ENCODE measurements at places on chromosomes 6 and 20. TPM values are rescaled to one million over a fixed set of nuclear protein-coding genes. Genes with fewer than 3 reads are reported as not detected.

The SLC26A8 gene
- not detected for polyA plus RNA-seq

The SLC12A5 gene
- 4.6 TPM for polyA plus RNA-seq

GRCh38 chr20:32621891-32622584, 36.9 kb upstream of the NOL4L start:
- no peak overlapping the region for H3K4me3 ChIP-seq
- H3K36me3 ChIP-seq: no peaks in the 10 kb centered on the region
- no peak for DNase-seq
- H3K4me1 ChIP-seq: no peaks in the 10 kb centered on the region
- H3K27ac ChIP-seq: no peak overlapping the region
- H3K27me3 ChIP-seq: no peaks in the 10 kb centered on the region

The LGSN gene
- polyA plus RNA-seq: not detected

The TNXB gene
- 6.6 TPM for polyA plus RNA-seq

The GRM4 gene
- 0.07 TPM for polyA plus RNA-seq

The BEND6 gene
- polyA plus RNA-seq: 0.54 TPM

DNA sequence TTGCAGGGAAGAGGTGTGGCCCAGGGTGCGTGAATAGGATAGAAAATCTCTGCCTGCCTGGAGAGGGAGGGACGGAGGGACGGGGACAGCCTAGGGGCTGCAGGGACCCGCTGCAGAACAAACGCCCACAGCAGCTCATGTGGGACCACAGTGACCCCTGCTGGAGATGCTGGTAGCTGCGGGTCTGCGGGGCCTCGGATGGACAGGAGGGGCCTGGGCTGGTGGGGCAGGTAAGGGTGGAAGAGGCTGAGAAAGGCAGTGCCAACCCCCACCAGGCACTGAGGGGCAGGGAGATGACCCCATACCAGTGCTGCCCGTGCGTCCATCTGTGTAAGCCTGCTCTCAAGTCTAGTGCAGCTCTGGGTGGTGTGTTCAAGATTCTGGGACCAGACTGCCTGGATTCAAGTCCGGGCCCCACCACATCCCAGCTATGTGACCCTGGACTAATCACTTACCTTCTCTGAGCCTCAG, 39.4 kb downstream of the KIAA1755 start:
- peak; percentile 51 for DNase-seq
- H3K4me3 ChIP-seq: no peak overlapping the region
- H3K36me3 ChIP-seq: no peaks in the 10 kb centered on the region
- H3K27ac ChIP-seq: no peak overlapping the region

GRCh38 chr6:83474309-83474708, 38.0 kb upstream of the PRSS35 start:
- no peaks in the 10 kb centered on the region for H3K36me3 ChIP-seq
- H3K27ac ChIP-seq: peak overlapping the region; percentile 37
- H3K27me3 ChIP-seq: no peaks in the 10 kb centered on the region

- H3K4me3 ChIP-seq: no peak overlapping the region
- no peaks in the 10 kb centered on the region for H3K27me3 ChIP-seq
- H3K4me1 ChIP-seq: no peaks in the 10 kb centered on the region
Observed at GRCh38 chr6:73514746-73515110, 6.1 kb downstream of the EEF1A1 start.

- no peak for DNase-seq
- H3K4me1 ChIP-seq: no peaks in the 10 kb centered on the region
- H3K36me3 ChIP-seq: no peaks in the 10 kb centered on the region
- H3K27me3 ChIP-seq: no peaks in the 10 kb centered on the region
Observed at GRCh38 chr6:75438013-75438431, 55.6 kb downstream of the FILIP1 start.

GRCh38 chr6:109783250-109783986, 92.3 kb downstream of the FIG4 start:
- no peaks in the 10 kb centered on the region for H3K27me3 ChIP-seq
- no peaks in the 10 kb centered on the region for H3K36me3 ChIP-seq
- no peak overlapping the region for H3K4me3 ChIP-seq
- no peak for DNase-seq
- no peak overlapping the region for H3K27ac ChIP-seq

The EYA2 gene
- polyA plus RNA-seq: not detected

GRCh38 chr6:67265996-67266921, 1368.8 kb upstream of the ADGRB3 start:
- H3K27me3 ChIP-seq: no peaks in the 10 kb centered on the region
- no peak overlapping the region for H3K4me3 ChIP-seq
- H3K27ac ChIP-seq: no peak overlapping the region

The DUSP15 gene
- polyA plus RNA-seq: 1.4 TPM

The ANKRD66 gene
- not detected for polyA plus RNA-seq

The ZNF311 gene
- 1.1 TPM for polyA plus RNA-seq

DNA sequence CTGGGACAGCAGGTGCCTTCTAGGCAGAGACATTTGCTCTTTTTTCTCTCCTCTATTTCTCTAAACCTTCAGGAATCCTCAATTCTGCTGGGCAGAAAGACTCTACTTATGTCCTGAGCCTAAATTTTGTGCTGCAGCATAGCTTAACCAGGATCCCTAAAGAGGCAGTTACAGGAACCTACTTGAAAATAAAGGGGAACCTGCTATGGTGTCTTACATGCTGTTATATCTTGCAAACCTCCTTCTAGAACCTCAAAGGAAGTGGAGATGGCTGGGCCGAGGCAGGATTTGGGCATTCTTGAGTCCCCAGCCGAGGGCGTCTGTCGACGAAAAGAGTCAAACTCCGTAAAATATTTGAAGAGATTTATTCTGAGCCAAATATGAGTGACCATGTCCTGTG, 17.1 kb upstream of the GMNN start:
- no peaks in the 10 kb centered on the region for H3K27me3 ChIP-seq
- H3K36me3 ChIP-seq: no peaks in the 10 kb centered on the region
- no peak for DNase-seq
- peaks cover 8% of the 10 kb centered on the region for H3K4me1 ChIP-seq
- no peak overlapping the region for H3K27ac ChIP-seq
- H3K4me3 ChIP-seq: no peak overlapping the region

GRCh38 chr6:161133963-161134362, 139.9 kb downstream of the AGPAT4 start:
- no peaks in the 10 kb centered on the region for H3K27me3 ChIP-seq
- no peak overlapping the region for H3K27ac ChIP-seq
- no peak for DNase-seq
- H3K36me3 ChIP-seq: peaks cover 44% of the 10 kb centered on the region

GRCh38 chr6:8658416-8658815, 223.1 kb upstream of the SLC35B3 start:
- H3K4me1 ChIP-seq: no peaks in the 10 kb centered on the region
- no peaks in the 10 kb centered on the region for H3K27me3 ChIP-seq
- no peak overlapping the region for H3K27ac ChIP-seq
- no peak for DNase-seq
- no peak overlapping the region for H3K4me3 ChIP-seq

DNA sequence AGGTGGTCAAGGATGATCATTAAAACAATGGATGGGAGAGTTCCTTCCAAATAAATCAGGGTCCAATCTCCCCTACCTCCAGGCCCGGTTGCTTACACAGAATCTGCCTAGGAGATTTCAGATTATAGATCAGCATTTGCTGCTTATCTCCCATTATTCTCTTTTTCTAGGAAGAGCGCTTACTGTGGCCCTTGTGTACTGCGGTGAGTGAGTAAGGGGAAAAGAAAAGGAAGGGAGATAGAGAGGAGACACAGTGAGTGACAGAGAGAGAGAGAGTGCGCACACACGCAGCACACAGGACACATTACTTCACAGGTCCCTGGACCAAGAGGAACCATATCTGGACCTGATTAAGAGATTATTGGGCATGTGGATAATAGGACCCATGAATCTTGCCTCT, 6.2 kb downstream of the LATS1 start:
- no peaks in the 10 kb centered on the region for H3K27me3 ChIP-seq
- DNase-seq: no peak
- no peak overlapping the region for H3K4me3 ChIP-seq
- no peaks in the 10 kb centered on the region for H3K36me3 ChIP-seq
- H3K27ac ChIP-seq: no peak overlapping the region
- H3K4me1 ChIP-seq: peaks cover 6% of the 10 kb centered on the region

GRCh38 chr6:1689141-1689540, 79.4 kb downstream of the FOXC1 start:
- H3K27me3 ChIP-seq: no peaks in the 10 kb centered on the region
- H3K4me3 ChIP-seq: no peak overlapping the region
- H3K36me3 ChIP-seq: peaks cover 17% of the 10 kb centered on the region
- no peak for DNase-seq

DNA sequence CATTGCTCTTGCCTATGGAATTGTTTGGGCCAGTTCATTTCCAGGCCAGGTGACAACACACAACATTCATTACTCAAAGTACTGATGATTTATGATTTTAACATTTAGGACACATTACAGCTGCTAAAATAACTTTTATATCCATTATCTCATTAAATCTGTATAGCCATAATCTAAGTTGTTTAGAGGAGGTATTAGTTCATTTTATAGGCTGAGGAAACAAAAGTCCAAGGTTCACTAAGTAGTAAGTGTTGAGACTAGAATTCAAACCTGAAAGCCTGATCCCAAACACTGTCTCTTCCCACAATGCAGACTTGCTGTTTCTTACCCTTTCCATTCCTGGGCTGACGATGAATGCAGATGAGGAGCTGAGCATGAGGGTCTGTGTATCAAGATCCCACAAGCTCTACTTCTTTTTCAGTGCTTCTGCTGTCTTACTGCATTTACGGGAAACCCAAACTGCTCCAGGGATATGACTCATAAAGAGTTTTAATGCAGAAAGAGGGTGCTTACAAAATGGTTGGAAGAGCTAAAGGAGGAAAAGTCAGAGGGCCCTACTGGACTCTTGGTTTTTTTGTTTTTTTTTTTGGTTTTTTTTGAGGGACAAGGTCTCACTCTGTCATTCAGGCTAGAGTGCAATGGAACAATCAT, 17.9 kb downstream of the TENT5A start:
- no peak for DNase-seq
- no peak overlapping the region for H3K27ac ChIP-seq
- H3K27me3 ChIP-seq: no peaks in the 10 kb centered on the region
- H3K4me3 ChIP-seq: no peak overlapping the region
- no peaks in the 10 kb centered on the region for H3K36me3 ChIP-seq
- H3K4me1 ChIP-seq: no peaks in the 10 kb centered on the region

All from small intestine (tissue), 16 donors.